ENCODE measurements at places on chromosomes 3 and 15. TPM values are rescaled to one million over a fixed set of nuclear protein-coding genes. Genes with fewer than 3 reads are reported as not detected.

DNA sequence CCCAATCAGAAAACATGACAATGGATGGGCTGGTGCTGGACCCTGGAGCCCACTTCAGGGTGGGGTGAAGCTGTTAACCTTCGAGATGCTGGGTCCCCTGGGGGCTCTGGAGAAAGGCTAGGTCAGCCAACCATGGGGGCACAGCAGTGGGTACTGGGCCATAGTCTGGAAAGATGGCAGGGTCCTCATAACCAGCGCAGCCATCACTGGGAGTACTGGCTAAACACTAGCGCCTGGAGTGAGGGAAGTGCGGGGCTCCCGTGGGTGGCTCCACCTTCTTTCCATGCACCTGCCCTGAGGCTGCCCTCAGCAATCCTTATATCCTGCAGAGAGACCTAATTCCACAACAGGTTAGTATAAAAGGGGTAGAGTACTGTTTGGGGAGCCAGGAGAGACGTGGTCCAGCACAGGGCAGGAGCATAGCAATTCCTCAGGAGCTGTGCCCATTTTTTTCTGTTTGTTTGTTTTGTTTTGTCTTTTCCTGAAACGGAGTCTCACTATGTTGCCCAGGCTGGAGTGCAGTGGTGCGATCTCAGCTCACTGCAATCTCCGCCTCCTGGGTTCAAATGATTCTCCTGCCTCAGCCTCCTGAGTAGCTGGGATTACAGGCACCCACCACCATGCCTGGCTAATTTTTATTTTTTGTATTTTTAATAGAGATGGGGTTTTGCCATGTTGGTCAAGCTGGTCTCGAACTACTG, 122.6 kb upstream of the MEF2A start:
- no peak for DNase-seq

Gene PRR20G
- not detected for total RNA-seq

GRCh38 chr3:31765871-31766270, 215.2 kb downstream of the OSBPL10 start:
- no peak for DNase-seq

DNA sequence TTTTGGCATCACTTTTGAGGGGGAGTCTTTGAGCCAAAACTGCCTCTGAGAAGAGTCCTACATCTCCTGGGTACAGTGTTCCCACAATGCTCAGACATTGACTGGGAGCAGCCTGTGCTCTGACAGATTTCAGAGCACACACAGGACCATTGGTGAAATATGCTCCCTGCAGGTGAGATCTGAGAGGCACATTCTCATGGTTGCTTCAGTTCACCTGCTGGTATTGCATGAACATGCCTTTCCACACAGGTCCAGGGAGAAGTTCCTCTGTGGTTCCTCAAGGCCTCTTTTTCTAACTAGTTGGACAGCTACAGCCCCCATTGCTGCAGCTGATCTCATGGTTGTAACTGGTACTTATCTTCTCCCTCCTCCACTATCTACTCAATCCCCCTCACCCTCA, 37.0 kb downstream of the FOXL2 start:
- no peak for DNase-seq

DNA sequence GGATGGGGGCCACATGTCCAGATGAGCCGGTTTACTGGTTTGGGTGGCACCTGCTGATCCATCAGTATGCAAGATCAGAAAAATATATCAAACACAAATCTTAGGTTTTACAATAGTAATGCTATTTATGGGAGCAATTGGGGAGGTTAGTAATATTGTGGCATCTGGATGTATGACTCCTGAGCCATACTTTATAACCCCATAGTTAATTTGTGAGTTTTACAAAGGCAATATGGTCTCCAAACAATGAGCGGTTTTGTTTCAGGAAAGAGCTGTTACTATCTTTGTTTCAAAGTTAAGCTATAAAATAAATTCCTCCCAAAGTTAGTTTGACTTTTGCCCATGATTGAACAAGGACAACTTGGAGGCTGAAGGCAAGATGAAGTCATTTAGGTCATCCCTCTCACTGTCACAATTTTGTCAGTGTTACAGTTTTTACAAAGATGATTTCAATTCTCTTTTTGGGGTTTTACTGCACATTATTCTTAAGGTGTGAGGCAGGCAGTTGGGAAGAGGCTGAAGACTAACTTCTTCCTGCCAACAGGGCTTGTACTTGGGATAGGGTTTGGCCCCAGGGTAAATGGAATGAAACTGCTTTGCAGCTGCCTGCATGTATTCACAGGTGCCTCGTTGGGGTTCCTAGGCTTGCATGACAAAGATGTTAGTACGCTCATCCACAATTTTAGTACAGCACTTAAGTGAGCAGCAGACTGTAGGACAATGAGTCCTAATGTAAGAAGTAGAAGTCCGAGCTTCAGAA, 296.6 kb upstream of the NDN start:
- no peak for DNase-seq

DNA sequence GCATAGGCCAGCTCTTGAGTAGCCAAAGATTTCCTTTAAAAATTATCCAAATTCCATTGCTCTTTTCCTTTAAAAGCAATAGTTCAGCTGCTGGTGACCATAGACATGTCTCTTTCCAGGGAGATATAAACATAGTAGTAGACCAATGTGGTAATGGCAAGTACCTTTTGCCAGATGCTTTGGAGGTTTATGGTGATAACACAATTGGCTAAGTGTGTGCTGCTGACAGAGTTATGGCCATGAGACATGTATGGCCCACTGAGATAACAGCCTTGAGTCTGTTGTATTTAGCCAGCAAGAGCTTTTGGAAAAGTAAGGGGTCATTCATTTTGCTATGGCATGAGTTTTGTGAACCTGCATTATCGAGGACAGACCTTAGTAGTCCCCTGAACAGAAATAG, 1146.8 kb downstream of the TUSC7 start:
- DNase-seq = no peak

DNA sequence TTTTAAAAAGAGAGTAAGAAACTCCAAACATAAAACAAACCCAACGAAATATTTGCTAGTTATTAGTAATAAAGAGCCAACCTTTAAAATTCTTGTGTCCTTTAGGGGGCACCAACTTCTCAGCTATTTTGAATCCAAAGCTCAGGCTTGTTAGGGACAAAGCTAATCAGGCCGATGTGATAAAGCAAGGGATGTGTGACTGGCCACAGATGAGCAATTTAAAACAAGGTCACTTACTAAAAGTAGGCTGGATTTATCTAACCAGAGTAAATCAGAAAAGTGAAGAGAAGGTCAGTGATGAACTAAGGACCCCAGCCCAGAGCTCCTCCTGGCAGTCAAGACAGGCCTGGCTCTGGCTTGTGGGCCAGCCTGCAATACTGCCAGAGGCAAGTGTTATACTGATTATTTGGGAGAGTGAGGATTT, 108.5 kb downstream of the CYP19A1 start:
- peak; percentile 51 for DNase-seq

DNA sequence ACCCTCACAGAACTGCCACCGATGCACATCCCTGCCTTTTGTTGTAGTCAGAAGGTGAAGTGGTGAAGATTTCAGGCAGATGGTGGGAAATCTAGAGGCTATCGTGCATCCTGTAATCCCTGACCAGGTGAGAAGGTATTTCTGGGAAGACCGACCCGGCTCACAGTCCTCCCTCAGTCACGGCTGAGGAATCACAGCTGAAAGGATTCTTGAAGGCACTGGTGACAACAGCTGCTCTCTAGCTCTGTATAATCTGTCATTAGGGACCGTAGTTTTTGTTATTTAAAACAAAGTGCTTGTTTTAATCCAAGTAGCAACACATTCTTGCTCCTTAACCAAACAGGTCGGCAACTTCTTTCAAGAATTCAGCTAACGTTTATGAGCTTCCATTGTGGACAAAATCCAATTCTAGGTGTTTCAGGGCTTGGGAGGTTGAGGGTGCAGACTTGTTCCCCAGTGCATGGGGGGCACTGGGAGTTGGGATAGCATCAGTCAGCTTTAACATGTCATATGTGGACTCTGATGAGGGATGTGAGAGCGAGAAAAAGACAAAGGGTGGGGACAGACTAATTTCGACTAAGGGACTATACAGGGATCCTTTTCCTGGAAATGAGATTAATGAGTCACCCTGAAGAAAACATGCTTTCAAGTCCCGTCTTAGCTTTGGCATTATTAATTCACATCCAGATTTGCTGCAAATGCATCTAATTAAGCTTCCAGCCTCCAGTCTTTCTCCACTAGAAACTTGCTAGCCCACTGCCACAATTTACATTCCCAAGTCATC, 141.0 kb upstream of the RASGRP1 start:
- no peak for DNase-seq

DNA sequence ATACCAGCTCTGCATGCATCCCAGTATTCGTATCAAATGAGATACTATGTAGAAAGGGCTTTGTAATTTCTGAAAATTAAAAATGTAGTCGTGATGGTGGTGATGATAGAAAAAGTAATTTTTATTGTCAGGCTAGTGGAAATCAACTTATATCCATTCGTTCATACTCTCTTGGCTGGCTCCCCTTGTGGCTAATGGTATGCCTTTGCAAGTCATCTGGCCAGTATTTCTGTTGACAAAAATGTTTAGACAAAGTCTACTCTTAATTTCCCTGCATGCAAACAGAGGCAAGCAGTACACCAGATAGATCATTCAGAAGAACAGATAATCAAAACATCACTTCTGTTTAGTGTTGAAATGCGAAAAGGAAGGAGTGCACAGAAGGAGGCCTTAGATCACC, 49.6 kb upstream of the DUT start:
- no peak for DNase-seq

DNA sequence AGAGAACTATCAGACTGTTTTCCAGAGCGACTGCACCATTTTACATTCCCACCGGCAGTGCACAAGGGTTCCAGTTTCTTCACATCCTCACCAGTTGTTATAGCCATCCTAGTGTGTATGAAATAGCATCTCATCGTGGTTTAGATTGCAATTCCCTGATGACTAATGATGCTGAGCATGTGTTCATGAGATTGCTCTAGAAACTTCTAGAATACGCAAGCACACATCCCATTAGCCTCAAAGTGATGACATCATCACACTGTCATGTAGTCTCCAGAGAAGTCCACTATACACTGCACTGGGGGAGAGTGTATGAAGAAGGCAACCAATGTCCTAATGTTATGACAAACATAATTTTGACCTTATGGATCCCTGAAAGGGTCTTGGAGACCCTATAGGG, 30.1 kb downstream of the FBLN2 start:
- no peak for DNase-seq

Gene SUCNR1
- 0.35 TPM for total RNA-seq

DNA sequence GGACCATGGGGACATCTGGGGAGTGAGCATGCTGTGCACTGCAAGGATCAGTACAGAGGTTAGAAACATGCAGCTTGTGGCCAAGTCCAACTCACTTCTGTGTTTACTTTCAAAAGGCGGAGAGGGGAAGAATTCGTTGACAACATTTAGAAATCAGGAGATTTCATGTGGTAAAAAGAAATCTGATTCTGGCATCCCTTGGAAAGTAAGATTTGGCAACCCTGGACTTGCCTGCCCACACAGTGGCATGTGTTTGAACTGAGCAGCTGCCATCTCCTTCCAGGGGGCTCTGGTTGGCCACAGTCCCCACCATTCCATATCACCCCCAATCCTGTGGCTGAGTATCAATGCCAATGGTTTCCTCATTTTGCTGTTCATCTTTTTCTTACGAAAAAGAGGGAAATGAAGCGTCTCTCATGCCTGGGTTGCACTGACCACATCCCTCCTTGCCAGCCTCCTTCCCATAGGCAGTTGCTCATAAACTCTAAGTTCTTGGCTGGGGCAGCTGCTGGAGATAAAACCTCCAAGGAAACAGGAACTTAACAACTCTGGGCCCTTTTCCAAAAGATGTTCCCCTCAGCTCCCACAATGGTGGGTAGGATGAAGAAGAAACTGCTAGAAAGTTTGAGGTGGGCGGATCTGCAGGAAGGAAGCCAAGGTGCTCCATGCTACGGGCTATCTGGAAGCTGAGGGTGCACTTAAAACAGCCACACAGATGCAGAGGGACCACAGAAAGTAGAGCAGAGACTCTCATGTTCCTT, 29.2 kb downstream of the SLC6A11 start:
- no peak for DNase-seq

Gene PHC3
- total RNA-seq = 49.2 TPM

Gene BLOC1S6
- total RNA-seq = 55.6 TPM

GRCh38 chr15:65405791-65406423, 16.8 kb downstream of the IGDCC4 start:
- DNase-seq = no peak

DNA sequence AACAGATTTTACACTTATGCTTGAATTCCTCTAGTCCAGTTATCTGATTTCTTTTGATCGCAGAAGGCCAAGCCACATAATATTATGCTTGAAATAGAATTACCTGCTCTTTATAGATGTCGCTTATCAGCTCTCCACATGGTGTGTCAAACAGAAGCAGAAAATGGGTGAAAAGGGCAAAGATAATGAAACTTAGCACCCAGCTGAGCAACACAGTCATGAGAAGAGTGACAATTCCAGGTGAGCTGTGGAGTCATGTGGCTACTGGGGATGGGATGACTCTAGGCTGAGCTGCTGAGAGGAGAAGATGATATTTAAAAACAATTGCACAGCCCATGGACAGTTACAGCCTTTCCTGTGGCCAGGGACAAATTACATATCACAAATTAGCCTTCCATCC, 398.7 kb upstream of the PDZRN3 start:
- no peak for DNase-seq

Gene OSBPL10
- total RNA-seq = 1.1 TPM

DNA sequence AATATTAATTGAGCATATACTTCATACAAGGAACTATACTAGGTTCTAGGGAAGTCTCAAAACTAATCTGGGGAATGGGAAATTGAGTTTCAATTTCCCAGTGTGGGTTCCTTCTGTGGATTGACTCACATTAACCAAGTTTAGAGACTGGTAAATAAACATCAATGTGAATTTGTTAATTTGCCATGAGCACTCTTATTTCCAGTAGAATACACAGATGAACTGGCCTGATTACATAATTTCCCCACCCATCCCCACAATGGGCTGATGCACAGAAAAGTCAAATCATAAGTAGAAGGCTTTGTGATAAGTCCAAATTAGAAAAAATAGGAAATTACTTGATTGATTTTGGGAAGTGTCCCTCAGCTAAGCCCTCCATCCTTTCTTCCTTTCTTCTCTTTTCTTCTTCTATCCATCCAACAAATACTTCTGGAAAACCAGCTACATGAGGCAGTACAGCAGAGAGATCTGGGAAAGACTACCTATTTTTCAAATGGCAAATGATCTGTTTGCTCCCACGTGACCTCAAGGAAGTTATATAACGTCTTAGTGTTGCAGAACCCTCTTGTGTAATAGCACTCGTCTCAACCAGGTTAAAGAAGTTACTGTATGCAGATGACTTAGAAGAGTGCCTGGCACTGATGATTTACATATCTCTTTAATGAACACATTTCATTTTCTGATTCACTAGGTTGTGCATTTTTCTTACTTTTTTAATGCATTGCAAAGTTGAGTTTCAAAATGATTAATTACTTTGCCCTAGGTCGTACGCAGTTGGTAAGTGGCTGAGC, 312.3 kb downstream of the SV2B start:
- no peak for DNase-seq

Gene FBXO40
- not detected for total RNA-seq

GRCh38 chr3:127750226-127751031, 71.9 kb downstream of the MGLL start:
- no peak for DNase-seq

Gene GP5
- total RNA-seq = 0.11 TPM
